ENCODE measurements at places on chromosomes 3 and 15. TPM values are rescaled to one million over a fixed set of nuclear protein-coding genes. Genes with fewer than 3 reads are reported as not detected.

The TP63 gene
- total RNA-seq = 1.4 TPM

The ASB14 gene
- not detected for total RNA-seq

The ANKRD34C gene
- total RNA-seq = not detected

DNA sequence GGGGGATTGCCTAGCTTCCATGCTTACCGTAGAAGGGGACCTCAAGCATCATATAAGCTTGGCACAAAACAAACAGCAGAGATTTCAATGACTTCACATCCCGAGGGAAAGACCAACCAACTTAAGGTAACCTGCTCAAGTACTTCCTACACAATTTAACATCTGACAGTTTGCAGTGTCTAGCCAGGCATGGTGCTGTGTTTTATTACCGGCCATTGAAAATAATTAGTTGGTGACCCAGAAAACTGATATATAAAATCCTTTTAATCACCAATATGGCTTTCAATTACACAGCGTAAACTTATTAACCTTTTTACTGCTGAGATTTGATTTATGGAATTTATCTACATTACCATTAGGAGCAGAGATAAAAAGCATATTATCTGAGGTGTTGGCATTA, 268.3 kb downstream of the ARRDC4 start:
- H3K4me3 ChIP-seq = no peak overlapping the region
- H3K4me1 ChIP-seq = no peaks in the 10 kb centered on the region
- DNase-seq = no peak
- no peaks in the 10 kb centered on the region for H3K27me3 ChIP-seq

GRCh38 chr3:149450281-149450680, 24.2 kb upstream of the TM4SF4 start:
- no peaks in the 10 kb centered on the region for H3K36me3 ChIP-seq
- no peaks in the 10 kb centered on the region for H3K4me1 ChIP-seq
- no peaks in the 10 kb centered on the region for H3K27me3 ChIP-seq
- no peak overlapping the region for H3K27ac ChIP-seq

DNA sequence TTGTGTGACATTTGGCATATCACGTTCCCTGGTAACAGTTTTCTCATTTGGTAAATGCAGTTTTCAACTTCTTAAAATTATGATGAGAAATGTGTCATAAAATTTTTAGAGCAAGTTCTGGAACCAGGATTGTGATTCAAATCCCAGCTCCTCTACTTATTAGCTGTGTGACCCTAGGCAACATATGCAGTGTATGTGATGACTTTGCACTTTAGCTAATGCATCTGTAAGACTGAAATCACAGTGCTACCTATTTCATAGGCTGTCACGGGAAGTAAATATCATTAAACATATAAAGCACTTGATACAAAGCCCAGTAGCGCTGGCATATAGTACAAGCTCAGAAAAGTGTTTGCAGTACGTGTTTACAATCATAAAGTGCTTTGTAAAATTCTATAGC, 419.4 kb downstream of the GRM7 start:
- no peaks in the 10 kb centered on the region for H3K36me3 ChIP-seq
- H3K4me1 ChIP-seq = no peaks in the 10 kb centered on the region
- H3K4me3 ChIP-seq = no peak overlapping the region
- no peak overlapping the region for H3K27ac ChIP-seq
- no peak for DNase-seq
- no peaks in the 10 kb centered on the region for H3K27me3 ChIP-seq

Data from K562 (cell line).